ENCODE measurements at places on chromosomes 16 and 17.

DNA sequence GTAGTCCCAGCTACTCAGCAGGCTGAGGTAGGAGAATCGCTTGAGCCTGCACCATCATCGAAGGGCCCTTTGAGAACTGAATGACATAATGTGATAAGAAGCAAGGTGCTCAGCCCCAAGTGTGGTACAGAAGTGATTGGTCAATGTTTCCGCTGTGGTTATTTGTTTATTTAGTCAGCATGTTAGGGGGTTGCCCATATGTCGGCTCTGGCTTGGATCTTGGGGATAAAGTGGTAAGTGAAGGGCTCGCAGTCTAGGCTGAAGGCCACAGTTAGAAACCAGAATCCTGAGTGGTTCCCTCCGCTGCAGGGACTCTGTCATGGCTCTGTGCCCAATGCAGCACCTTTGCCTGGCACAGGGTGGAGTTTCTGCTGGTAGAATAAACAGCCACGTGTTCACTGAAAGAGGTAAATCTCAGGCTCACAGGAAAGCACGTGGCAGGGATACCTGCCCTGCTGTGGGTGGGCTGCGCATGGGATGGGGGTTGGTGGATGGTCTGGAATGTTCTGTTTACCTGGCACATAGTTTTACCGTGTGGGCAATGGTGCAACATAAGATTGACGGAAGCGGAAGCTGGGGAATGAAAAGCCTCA is 35.4 kb downstream of the SYT17 start:
- no peak for DNase-seq

- no peak for DNase-seq
Measured at GRCh38 chr16:14496786-14497185, 133.3 kb downstream of the PARN start.

- DNase-seq = no peak
Measured at GRCh38 chr17:43490621-43491020, 6.8 kb downstream of the DHX8 start.

GRCh38 chr16:69927056-69927757 is 23.9 kb upstream of the CLEC18A start:
- DNase-seq = no peak

DNA sequence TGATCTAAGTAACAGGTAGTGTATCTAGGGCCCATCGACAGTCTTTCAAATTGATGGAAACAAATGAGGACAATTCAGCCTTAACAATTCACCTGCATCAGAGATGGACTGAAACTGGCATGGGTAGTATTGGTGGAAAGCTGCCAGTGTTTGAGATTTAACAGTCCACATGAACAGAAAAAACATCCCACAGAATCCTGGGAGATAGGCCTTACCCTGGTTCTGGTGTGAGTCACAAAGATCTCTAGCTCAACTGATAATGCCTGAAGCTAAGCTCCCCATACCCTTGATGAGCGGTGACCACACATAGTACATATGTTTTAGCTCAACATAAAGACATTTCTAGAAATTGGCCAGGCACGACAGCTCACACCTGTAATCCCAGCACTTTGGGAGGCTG is 21.9 kb downstream of the CRK start:
- no peak for DNase-seq

GRCh38 chr17:21194226-21194625 is 19.7 kb downstream of the TMEM11 start:
- no peak for DNase-seq

DNA sequence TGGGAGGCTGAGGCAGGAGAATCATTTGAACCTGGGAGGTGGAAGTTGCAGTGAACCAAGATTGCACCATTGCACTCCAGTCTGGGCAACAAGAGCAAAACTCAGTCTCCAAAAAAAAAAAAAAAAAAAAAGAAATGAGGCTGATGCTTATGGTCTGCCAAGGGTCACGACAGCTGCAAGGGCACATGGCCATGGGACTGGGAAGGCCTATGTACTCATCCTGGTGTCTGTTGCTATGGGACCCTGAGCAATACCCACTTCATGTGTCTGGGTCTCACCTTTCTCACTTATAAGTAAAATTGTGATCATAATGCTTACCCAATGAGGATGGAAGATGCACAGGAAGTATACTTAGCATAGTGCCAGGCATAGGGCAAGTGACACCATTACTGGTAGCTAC is 16.6 kb downstream of the MIEF2 start:
- DNase-seq = no peak

DNA sequence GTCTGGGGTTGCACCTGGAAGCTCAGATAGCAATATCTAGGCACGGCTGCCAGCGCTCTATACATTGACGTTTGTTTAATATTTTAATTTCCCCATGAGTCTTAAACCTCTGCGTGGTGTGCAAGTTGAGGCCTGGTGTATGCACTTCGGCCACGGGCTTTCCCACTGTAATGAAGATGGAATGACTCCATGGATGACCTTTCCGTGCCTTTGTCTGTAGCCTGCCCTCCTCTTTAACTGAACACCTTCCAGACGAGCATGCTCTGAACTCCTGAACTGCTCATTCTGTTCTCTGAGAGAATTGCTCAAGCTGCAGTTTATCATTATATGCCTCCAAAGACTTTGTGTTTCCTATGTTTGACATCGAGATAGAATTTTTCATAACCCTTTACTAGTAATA is 438.8 kb downstream of the WWOX start:
- no peak for DNase-seq

- no peak for DNase-seq
Measured at GRCh38 chr16:12043953-12044352, 67.4 kb downstream of the SNX29 start.

DNA sequence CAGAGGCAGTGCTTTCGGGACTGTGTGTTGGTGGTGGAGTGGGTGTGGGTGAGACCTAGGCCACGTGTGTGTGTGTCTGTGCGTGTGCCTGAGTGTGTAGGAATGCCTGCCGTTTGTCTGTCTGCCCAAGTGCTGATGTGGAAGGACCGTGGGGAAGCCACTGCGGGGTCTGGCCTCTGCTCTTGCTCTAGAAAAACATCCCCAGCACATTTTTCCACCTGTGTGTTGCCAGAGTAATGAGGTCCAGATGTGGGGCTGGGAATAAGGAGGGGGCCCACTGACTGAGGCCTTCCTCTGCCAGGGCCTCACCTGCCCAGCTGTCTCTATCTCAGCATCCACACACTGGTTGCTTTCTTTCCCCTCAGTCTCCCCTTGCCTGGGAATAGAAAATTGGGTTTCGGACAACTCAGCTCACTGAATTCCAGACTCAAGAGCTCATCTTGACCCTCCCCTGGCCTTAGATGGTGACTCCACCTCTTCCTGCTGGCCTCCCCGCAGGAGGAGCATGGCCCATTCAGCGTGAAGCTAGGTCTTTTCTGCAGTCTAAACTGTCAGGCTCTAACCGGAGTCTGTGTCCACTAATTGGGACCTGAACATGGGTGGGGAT is 7.6 kb downstream of the SGCA start:
- DNase-seq = no peak

- DNase-seq = no peak
Measured at GRCh38 chr16:57061084-57061905, 31.1 kb upstream of the CPNE2 start.

DNA sequence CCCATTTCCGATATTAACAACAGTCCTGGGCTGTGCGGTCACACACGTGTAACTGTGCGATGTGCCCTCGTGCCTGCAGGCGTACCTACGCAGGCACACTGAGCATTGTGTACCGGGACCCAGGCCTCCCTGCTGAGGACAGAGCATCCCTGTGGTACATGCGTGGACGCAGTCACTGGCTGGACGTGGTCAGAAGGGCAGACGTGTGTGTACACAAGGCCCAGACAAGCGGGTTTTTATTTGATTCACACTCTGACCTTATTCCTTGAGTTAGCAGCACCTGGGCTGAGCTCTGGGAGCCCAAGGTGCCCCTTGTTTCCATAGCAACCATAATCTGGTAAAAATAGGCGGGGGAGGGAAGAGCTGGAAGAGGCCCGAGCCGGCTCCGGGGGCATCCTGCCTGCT is 19.5 kb downstream of the RAP1GAP2 start:
- no peak for DNase-seq

GRCh38 chr17:35021520-35022380 is 41.4 kb downstream of the LIG3 start:
- no peak for DNase-seq

DNA sequence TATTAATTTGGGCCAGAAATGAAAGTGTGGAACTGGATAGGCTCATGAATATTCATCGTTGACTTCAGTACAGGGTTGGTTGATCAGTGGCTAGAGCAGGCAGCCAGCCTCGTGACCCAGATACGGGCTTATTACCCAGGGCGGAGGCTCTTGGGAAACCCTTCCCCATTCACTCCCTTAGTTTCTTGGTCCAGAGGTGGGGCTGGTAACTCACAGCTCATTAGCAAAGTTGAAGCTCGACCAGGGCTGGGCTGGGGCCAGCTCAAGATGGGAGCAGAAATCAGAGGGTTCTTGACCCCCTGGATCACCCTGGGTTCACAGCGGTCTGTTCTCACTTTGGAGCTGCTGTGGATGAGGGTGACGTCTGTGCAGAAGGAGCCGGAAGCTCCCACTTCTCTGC is 44.6 kb upstream of the GSE1 start:
- DNase-seq = no peak

DNA sequence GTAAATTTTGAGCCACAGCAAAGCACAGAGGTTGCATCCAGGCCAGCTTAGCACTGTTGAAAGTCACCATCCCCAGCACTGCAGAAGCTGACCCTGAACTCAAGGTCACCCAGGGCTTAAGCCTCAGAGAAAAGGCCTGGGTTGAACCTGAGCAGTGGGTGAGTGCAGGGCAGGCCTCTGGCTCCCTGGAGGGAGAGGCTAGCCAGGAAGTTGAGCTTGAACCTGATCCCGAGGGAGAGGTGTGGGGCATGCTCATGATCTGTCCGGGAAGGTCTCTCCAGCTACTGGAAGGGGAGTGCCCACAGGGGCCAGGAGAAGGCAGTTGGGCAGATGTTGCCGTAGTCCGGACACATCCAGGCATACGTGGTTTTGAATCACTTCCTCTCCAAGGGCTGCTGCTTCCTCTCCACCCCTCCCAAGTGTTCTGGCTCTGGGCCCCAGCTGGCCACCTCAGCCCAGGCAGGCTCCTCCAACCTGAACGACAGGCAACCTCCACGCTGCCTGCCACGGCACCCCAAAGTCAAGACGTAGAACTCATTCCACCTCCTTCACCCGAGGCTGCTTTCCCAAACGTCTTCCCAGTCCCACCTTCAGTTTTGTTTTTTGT is 18.4 kb downstream of the CARHSP1 start:
- no peak for DNase-seq

- DNase-seq = no peak
Measured at GRCh38 chr17:46003907-46004748, 5.1 kb downstream of the STH start.

DNA sequence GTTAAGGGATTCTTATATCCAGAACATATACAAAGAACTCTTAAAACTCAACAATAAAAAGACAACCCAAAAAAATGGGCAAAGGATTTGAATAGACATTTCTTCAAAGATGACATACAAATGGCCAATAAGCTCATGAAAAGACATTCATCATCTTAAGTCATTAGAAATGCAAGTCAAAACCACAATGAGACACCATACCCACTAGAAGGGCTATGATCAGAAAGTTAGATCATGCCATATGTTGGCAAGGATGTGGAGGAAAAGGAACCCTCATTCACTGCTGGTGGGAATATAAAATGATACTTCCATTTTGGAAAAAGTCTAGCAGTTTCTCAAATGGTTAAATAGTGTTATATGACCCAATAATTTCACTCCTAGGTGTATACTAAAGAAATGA is 9.4 kb downstream of the PLD6 start:
- no peak for DNase-seq

DNA sequence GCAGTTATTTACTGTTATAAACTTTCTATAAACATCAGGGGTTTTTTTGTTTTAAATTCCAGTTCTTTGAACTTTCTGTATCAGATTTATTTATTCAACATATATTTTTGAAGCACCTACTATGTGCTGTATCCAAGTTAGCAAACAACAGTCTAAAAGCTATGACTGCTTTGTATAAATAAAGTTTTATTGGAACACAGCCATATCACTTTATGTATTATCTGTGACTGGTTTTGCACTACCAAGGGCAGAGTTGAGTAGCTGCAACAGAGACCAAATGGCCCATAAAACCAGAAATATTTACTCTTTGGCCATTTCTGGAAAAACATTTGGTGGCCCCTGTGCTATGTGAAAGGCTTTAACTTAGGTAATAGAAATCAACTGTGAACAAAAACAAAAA is 110.2 kb upstream of the ERCC4 start:
- DNase-seq = no peak

DNA sequence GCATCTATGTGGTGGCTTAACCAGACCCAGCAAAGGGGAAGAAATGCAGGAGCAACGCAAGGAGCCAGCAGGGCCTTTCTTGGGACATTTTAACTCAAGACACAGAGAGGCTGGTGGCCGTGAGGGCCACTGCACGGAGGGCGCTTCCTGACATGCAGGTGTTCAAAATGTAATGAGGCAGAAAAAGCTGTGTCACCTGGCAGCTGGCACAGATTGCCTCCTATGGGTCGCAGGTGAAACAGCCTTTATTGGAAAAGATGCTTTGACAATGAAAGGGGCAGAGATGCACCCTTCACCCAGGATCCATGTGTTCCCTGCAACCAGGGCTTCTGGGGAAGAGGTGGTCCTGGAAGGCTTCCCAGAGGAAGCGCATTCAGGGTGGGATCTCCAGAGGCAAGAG is 219.3 kb downstream of the XYLT1 start:
- DNase-seq = no peak

GRCh38 chr16:16928532-16929109 is 542.1 kb downstream of the XYLT1 start:
- DNase-seq = no peak

DNA sequence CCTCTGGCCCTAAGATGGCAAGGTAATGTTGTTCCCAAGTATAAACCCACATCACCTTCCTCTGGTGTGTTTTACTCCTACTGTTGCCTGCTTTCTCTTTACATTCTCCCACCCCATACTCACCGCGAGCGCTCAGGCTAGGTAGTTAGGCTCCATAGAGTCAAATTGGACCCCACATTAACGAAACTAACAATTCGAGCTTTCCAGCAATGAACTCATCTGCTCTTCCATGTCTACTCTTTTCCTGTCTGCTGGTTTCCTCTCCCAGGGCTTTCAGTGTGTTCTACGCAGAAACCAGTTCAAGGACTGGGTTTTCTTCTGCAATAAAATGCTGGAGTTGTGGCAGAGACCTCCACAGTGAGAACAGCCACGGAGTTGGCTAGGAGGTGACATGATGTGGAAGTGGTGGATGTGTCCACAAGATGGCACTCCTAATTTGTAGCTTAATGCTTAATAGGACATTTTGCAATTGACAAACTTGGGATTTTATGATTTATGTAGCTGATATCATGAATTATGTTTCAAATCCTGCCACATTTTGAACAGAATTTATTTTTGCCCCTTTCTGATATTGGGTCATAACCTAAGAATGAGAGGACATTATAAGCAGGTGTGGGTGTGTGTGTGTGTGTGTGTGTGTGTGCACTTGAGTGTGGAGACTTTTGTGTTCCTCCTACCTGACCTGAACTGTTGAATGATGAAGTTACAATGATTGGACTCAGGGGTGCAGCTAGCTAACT is 2.2 kb upstream of the UQCRC2 start:
- no peak for DNase-seq

GRCh38 chr17:4485676-4486646 is 12.7 kb upstream of the SPNS2 start:
- no peak for DNase-seq
